ENCODE measurements at places on chromosomes 7 and 10. TPM values are rescaled to one million over a fixed set of nuclear protein-coding genes. Genes with fewer than 3 reads are reported as not detected.

DNA sequence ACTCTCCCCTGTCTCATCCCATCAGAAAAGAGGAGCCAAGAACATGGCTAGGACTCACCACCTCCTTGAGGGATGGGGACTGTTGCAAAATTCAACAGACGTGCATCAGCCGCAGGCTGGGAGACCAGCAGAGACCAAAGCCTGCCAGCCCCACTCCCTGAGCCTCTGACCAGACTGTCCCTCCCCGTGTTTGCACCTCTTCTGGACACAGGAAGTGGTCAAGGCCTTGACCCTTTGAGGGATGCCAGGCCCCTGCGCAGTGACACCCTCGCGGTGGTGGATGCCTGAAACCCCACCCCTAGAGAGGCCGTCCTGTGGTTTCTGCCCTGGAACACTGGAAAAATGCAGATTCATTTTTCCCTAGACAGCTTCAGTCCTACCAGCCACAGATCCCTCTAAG is 128.4 kb upstream of the TCF7L2 start:
- no peak for DNase-seq

- no peak for DNase-seq
Observed at GRCh38 chr7:28096713-28097112, 83.9 kb downstream of the JAZF1 start.

GRCh38 chr7:102469972-102470825 is 5.4 kb downstream of the LRWD1 start:
- DNase-seq: no peak

DNA sequence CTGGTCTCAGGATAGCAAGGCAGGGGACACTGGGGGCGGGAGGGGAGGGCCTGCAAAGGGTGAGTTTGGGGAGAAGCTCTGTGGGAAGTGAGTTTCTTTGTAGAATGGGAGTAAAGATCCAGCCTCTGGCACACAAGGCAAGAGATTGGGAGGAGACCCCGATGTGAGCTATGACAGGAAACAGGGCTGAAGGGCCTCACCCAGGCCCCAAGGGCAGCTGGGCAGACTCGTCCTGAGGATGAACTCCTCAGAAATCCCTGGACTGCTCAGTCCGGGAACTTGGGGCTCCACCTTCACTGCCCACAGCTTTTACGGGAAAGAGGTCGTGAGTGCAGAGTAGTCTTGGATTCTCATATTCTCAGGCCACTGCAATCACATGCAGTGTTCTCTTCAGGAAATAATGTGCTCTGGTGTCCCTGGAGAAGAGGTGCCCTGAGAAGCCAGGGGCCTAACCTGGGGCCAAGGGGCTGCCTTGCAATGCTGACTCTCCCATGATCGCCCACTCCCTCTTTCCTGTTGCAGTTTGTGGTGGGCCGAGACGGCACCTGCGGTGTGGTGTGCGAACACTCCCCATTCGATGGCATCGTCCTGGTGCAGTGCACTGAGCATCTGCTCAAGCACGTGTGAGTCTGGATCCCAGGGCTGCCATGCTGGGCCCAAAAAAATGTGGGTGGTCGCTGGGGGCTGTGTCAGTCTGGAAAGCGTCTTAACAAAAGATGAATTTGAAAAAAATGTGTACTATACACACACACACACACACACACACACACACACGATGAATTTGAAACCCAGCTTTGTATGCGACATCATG is 31.3 kb upstream of the C10orf53 start:
- no peak for DNase-seq

- no peak for DNase-seq
Observed at GRCh38 chr10:82736305-82736704, 861.3 kb downstream of the NRG3 start.

GRCh38 chr10:124041675-124042445 is 51.5 kb downstream of the CHST15 start:
- no peak for DNase-seq

DNA sequence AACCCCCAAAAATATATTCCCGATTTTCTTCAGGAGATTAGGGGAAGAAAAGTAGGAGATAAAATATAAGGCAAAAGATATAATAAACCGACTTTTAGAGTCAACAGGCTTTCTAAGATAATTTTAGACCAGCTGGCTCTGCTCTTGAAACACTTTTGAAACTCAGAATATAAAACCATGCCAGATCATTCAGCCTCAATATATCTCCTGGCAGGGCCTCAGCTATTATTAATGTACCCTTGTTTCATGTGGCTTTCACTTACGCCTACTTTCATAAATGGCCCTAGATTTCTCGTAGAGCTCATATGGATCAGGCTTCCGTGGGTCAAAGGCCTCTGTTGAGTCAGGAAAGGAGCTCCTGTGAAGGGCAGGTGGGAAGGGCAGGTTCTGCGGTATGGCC is 396.0 kb downstream of the PHTF2 start:
- DNase-seq: no peak

- peak; percentile 66 for DNase-seq
Observed at GRCh38 chr10:73940634-73941221, 29.8 kb downstream of the PLAU start.

DNA sequence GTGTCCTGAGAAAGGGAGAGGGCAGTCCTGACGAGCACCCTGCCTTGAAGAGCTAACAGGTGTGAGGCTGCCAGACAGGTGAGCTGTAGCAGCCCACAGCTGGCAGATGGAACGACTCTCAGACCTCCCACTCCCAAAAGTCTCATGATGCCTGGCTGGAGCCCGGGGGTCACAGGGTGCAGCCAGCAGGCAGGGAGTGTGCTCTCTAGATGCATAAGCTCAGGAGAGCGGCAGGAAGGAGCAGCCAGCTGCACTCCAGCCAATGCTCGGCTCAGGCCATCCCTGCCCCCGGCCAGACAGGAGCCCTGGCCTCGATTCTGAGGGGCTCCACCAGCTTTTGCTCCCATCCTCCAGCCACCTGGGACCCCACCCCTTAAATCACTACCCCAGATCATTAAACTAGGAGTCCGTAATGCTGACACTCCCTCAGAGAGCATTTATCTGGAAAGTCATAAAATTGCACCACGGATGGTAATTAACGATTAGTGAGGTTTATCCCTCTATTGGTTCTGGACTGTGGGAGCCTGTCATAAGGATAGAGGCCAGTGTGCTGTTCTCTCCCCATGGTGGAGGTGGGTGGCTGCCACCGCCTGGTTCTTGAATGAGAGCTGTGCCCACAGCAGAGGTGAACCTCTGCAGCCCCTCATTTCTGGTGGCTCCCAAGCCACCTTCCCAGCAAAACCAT is 63.5 kb upstream of the ZMIZ1 start:
- peak; percentile 74 for DNase-seq

Gene PTN
- polyA plus RNA-seq: 98.3 TPM

Gene OR2A1
- polyA plus RNA-seq: 0.94 TPM

- DNase-seq: no peak
Observed at GRCh38 chr10:109386921-109387320, 536.4 kb downstream of the XPNPEP1 start.

Gene FAM204A
- polyA plus RNA-seq: 55.7 TPM

Gene SDHAF3
- polyA plus RNA-seq: 26.2 TPM

DNA sequence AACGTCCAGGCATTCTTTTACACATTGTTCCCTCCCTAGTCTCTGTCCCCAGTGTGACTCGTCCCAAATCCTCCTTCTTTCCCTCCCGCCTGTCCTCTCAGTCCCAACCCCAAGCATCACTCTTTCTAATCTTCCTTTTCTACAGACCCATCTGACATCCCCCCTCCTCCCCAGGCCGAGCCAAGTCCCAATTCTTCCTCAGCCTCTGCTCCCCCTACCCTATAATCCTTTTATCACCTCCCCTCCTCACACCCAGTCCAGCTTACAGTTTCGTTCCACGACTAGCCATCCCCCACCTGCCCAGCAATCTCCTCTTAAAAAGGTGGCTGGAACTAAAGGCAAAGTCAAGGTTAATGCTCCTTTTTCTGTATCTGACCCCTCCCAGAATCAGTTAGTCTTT is 95.1 kb downstream of the MACC1 start:
- DNase-seq: no peak

- DNase-seq: no peak
Observed at GRCh38 chr7:148371280-148371937, 219.2 kb upstream of the C7orf33 start.

DNA sequence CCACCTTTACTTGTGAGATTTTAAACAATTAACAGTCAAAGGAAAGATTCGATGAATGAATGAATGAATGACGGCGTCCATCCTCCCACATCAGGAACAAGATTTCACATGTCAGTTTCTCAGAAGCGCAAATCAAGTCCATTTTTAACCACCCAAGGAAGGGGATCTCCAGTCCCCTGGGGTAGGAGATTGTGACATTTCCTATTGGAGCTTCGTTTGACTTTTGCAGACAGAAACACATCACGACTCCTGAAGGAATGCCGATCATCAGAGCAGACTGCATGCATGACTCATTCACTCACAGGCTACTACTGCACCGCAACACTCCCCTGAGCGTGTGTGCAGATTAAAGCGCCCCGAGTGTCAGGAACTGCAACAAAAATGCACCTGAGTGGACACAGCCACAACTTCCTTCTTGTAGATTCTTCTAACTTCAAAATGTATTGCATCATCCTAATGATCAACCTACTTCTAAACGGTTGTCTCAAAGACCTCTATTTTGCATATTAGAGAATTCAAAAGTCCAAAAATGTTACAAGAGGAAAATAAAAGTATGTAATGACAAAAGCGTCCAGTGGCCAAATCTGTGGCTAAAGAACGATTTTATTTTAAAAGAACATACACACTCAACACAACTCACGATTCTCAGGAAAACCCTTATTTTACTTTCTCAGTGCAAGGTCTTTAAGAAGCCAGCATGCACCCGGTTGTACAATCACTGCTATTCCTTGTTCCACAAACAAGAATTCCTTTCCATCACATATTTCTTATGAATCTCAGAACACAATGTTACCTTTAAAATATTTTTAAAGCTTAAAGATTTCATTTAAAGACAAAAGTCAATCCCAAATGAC is 172.6 kb downstream of the FAM107B start:
- DNase-seq: peak; percentile 50

GRCh38 chr10:116766837-116767634 is 24.7 kb upstream of the HSPA12A start:
- peak; percentile 41 for DNase-seq

DNA sequence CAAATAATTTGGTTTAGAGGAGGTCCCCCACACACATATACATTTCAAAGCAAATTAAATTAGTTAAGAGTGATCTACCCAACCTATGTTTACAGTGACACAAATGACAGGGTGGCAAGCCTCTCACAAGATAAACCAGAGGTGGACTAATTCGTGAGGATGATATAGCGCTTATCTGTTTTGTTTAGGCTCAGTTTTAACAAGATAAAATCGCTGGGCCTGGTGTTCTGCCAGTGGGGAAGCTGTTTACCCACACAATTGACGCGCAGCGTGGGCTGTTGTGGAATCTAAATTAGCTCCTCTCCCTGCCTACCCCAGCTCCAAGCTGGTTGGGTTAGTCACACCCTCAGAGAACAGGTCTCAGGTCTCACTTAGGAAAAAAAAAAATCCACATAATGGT is 16.7 kb upstream of the PLXNA4 start:
- no peak for DNase-seq

GRCh38 chr7:69860486-69860885 is 262.2 kb downstream of the AUTS2 start:
- no peak for DNase-seq

All from large intestine (tissue), 12 donors.